ENCODE measurements at places on chromosomes 12 and 14. TPM values are rescaled to one million over a fixed set of nuclear protein-coding genes. Genes with fewer than 3 reads are reported as not detected.
A peak's percentile ranks its signal among the peaks of the same experiment; 100 is the strongest.

The AGAP2 gene
- 308 TPM for total RNA-seq

The HPD gene
- total RNA-seq, result not detected

The NCKAP5L gene
- 20.7 TPM for total RNA-seq

The EMC9 gene
- 22.6 TPM for total RNA-seq

The KRT72 gene
- total RNA-seq, result not detected

The MYO1A gene
- total RNA-seq, result 0.18 TPM

The DDN gene
- 108 TPM for total RNA-seq

The NUAK1 gene
- total RNA-seq, result 160 TPM

The OTOGL gene
- total RNA-seq, result 5.5 TPM

The TAS2R7 gene
- total RNA-seq, result not detected

The MIP gene
- not detected for total RNA-seq

The SBNO1 gene
- total RNA-seq, result 50.2 TPM

The SLC38A4 gene
- not detected for total RNA-seq

The ETFBKMT gene
- 3.5 TPM for total RNA-seq

The HOXC10 gene
- not detected for total RNA-seq

The CTSG gene
- not detected for total RNA-seq

The TSHR gene
- 0.81 TPM for total RNA-seq

DNA sequence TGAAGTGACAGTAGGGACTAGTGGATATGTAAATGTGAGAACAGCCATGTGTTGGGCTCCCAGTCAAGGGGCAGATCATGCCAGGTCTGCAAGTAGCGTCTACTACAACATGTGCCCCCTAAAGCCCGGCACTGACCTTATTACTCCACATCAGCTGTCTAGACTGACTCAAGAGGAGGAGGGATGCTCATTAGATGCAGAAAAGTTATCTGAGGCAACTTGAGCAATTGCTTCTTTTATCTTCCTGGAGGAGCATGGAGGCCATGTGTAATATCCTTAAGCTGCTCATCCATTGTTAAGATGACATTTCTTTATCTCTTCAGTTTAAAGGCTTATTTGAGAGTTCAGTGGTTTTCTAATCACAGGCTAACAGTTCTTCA lies 404.7 kb upstream of the FLRT2 start:
- no peak for DNase-seq

GRCh38 chr14:68687746-68688145 lies 105.1 kb downstream of the ZFP36L1 start:
- no peak for DNase-seq

DNA sequence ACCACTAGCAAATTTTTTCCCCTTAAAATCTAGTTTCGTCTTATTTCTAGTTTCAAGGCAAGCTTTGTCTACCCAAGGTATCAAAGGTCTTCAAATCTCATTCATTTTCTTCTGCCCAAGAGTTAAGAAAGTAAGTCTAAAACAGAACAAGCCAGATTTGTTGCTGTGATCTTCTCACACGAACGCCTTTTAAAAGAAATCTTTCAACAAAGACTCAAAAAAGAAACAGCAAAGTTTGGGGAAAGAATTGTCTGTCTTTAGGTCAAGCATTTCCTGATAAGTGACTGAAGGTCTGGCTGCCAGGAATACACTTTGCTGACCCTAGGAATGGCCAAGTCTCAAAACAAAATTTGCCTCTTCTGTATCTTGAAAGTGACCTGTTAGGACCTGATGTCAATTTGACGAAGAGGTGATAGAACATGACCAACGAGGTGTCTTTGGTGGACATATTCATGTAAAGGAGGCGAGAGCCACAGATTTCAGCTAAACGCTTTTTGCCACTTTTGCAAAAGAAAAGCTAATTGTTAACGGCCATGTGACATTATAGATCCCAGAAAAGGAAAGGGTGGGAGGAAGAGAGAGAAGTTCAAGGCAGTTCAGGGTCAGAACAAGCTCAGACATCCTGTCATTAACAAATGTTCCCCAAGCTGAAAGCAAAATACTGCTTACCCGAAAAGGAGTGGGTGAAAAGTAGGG lies 1.7 kb downstream of the CDK17 start:
- DNase-seq, result no peak

GRCh38 chr14:64891839-64892375 lies 12.2 kb upstream of the SPTB start:
- DNase-seq, result no peak

DNA sequence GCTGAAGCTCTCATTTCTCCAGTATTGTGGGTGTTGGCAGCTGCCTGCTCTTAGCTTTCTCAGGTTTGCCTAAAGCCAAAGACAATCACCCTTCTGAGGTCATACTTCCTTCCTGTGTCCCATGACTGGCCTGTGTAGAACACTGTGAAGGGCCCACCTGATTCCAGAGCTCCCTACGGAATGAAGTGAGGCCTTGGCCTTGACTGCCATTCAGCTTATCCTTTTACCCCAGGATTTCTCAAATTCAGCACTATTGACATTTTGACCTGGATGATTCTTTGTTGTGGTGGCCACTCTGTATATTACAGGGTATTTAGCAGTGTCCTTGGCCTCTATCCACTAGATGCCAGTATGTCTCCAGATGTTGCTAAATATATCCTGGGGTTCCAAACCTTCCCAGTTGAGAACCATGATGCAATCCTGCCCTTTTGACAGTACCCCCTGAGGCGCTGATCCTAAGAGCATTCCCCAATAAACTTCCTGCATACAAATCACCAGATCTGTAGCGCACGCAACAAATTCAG lies 112.3 kb upstream of the KRR1 start:
- no peak for DNase-seq

DNA sequence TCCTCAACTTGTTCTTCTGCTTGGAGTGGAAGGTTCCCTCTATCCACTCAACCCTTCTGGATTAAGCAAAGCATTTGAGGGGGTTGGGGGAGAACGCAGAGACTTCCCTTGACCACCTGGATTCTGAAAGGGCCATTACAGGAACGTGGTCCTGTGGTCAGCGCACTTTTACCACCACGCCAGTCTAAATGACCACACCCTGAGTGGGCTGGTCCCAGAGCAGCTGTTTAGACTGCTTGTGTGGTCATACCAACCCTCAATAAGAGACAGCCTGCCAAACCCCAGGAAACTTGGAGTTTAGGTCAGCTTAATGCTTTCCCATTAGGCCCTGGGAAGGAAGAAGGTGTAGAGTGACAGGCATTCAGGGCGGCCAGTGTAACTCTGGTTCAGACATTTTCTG lies 165.5 kb upstream of the ATP2B1 start:
- DNase-seq, result no peak

DNA sequence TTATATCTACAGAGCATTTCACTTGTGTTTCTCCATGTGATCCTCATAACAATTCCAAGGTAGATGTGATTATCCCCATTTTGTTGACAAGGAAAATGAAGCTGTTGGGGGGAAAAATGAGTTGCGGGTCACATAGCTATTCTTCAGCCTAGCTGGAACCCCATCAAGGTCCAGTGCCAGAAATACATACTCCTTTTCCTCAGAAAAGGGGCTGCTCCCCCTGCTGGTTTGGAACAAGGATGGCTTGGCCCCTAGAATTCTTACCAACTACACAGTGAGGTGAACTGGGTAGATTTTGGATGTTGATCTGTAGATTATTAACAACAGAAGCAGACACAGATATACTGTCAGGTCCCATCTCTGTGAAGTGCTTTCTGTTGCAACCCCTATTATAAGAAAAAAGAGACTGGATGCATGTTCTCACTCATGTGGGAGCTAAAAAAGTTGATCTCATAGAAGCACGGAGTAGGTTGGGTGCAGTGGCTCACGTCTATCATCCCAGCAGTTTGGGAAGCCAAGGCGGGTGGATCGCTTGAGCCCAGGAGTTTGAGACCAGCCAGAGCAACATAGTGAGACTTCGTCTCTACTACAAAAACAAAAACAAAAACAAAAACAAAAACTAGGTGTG lies 8.9 kb downstream of the IKZF4 start:
- DNase-seq, result no peak

GRCh38 chr12:9649532-9649940 lies 20.0 kb upstream of the CLEC2D start:
- no peak for DNase-seq

DNA sequence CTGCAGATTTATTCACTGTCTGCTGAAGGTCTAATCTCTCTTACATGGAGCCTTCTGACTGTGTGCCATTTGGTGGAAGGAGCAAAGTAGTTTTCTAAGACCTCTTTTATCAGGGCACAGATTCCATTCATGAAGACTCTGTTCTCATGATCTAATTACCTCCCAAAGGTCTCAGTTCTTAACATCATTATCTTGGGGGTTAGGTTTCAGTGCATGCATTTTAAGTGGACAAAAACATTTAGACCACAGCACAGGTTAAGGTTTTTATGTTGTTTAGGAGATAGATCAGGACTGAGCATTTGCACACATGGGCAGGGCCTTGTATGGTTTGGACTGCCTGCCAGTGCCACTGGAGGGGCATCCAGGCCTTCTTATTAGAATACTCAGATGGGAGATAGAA lies 746.1 kb downstream of the C12orf50 start:
- DNase-seq, result no peak

DNA sequence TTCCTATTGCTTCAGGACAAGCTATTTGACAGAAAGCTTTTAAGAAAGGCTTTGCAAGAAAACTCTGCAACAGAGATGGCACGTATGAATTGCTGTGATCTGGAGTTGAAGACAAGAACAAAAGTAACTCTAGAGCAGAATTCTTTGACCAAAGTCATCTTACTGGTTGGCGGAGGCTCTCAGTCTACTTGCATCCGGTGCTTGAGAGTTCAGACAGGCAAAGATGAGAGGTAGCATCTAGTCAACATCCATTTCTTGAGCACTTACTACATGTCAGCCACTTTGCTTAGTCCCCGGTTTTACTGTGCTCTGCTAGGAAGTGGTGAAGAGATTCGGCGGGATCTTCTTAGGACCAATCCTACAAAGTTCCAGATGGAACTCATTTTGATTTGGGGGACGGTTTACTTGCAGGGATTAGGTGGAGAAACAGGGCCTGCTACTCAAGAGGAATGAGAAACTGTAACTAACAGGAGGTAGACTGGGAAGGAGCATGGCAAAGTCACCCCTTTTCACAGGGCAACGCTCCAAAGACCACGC lies 404 bp upstream of the CCDC91 start:
- no peak for DNase-seq

GRCh38 chr12:122886851-122887818 lies 8.8 kb downstream of the VPS37B start:
- no peak for DNase-seq

DNA sequence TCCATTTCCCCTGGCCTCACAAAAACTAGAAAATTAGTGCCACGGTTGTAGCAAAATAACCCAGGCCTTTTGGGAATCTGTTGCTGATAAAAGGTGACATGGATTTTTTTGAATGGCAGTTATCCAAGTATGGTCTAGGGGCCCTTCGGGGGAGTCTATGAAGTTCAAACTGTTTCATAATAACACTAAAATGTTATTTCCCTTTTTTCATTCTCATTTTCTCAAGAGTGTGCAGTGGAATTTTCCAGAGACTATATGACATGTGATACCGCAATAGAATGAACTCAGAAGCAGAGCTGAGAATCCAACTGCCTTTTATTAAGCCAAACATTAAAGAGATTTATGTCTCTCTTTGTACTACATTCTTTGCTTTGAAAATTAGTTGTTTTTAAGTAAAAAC lies 26.9 kb downstream of the GSTZ1 start:
- no peak for DNase-seq

GRCh38 chr14:61106271-61106958 lies 125.4 kb downstream of the SLC38A6 start:
- DNase-seq, result no peak

- no peak for DNase-seq
Observed at GRCh38 chr12:89245090-89245489, 107.2 kb downstream of the DUSP6 start.

- peak; percentile 65 for DNase-seq
Observed at GRCh38 chr14:24806061-24806678, 172.2 kb upstream of the GZMB start.

GRCh38 chr14:55129428-55130195 lies 560 bp downstream of the LGALS3 start:
- no peak for DNase-seq

DNA sequence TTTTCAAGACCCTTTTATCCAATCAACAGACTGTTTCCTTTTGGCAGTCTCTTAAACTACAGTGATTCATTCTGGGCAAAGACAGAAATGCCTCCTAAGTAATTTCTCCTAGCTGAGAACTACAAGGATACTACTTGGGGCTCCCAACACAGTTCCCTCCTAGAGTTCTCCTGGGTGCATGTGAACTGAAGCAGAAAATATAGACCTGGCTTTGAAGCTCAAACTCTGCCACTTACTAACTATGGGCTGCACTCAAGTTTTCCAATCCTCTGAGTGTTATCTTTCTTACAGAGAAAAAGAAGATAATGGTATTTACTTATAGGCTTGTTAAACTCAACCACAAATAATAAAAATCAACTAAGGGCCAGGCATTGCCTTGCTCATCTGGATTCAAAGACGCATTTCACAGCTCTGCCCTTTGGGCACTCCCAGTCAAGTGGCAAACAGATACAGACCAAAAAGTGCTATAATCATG lies 97.6 kb downstream of the EFCAB11 start:
- no peak for DNase-seq
